ENCODE measurements at places on chromosomes 4 and X.

- no peak for DNase-seq
Measured at GRCh38 chr4:86835677-86836076, 13.5 kb downstream of the SLC10A6 start.

DNA sequence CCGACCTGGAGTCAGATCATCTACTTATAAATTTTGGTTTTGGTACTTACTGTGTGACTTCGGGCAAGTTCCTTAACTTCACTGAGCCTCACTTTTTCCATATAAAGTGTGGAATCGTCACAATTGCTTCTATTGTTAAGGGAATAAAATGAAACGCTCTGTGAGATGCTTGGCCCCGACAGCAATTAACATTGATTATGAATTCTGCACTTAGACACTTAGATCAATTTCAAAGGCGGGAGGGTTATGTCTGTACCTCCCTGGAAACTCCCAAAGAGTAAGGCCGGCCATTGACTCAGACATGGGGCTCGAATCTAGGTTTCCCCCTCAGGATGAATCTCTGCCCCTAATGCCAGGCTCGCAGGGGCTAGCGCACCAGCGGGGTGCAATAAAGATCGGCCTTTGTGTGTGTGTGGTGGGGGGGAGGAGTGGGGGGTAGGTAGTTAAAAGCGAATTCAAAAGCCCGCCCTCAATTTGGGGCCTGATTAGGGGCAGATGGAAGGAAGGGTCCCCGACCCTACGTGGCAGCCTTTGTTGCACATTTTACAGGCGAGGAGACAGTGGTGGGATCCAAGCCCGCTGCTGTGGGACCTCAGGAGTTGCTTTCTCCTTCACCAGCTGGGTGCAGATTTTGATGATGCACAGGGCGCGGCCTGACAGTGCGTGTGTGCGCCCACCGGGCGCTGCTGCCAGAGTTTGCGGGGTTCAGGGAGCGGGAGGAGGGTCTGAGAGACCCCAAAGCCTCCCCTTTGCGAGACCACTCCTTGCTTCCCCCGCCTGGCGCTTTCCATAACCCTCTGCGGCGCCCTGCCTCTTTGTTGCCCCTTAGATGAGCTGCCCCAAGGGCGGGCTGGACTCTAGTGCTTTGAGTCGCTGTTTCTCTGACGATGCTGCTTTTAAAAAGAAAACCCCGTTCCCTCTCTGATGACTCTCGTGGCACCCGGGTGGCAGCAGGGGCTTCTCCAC, 9.6 kb downstream of the MSX1 start:
- no peak for DNase-seq

- no peak for DNase-seq
Measured at GRCh38 chrX:153688506-153688905, 780 bp downstream of the SLC6A8 start.

GRCh38 chr4:60088807-60089486, 1111.2 kb upstream of the ADGRL3 start:
- no peak for DNase-seq

DNA sequence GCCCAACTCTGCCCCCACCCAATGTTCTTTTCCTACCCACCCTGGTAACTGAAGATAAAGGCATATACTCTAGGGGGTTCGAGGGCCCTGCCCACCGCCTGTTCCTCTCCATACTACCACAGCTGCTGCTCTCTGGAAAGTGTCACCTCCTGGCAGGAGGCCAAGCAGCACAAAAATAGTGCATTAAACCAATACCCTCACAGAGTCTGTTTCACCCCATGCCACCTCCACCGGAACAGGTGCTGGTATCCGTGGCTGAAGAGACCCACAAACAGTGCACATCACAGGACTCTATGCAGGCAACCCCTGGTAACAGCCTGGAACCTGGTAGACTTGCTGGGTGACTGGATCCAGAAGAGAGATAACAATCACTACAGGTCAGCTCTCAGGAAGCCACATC, 85.1 kb upstream of the CTSO start:
- no peak for DNase-seq

DNA sequence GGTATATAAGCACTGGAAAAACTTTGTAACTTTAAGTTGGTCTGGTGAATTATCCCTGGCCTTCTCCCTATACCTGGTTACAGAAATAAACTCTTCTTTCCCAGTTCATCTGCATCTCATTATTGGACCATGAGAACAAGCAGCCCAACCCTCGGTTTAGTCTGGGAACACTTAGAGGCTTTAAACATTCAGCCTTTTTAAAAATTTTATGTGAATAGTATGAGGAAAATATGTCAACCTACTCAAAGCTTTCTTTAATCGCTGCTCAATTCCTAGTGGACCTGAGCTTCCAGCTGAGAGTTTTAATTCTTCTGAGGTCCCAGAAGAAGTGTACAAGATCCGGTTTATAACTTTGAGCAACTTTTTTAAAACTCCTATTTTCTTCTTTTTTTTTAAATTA, 358.6 kb upstream of the NOCT start:
- DNase-seq = no peak

GRCh38 chrX:3136161-3136961, 95.1 kb downstream of the ARSF start:
- no peak for DNase-seq

GRCh38 chr4:153227469-153228075, 23.3 kb downstream of the TRIM2 start:
- no peak for DNase-seq

GRCh38 chrX:155235891-155236290, 19.6 kb downstream of the VBP1 start:
- DNase-seq = no peak

DNA sequence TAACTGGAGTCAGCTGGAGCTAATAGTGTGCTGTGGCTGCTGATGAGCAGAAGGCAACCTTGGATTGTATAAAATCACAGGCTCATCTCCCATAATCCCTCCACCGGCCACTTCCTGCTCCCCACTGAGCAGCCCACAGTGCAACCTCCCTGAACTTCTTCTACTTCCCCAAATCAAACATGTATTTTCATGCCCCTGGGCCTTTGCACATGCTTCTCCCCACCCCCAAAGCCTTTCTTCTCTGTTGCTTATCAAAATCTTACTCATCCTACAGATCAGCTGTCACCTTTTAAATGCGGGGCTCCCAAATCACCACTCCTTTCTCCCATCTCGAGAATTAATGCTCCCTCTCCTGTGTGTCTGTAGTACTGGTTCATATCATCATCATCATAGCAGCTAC, 35.8 kb downstream of the RHOH start:
- no peak for DNase-seq

Measured in activated naive CD4-positive, alpha-beta T cell treated with anti-CD3 and anti-CD28 coated beads, Interleukin-2, amount 50 U/mL, for 16 hours (primary cell).